ENCODE measurements at places on chromosomes 12 and 14.

GRCh38 chr12:27709932-27710591 is 570 bp upstream of the MRPS35 start:
- no peak for DNase-seq

DNA sequence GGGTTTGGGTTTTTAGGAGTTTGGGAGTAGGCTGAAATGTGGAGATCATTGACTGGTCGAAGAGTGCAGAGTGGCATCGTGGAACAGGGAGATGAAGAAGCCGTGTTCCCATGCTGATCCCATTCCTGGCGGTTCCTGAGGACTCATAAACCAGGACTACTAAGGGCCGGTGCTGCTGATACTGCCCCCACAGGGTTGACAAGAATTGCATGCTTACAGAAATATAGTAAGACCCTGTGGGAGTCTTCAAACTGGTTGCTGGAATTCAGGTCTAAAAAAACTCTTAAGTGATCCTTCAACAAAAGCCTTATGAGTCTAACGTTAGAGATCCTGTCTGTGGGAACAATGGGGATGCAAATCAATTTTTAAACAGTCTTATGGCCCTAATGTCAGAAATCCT is 64.0 kb upstream of the ARHGAP5 start:
- DNase-seq: no peak

GRCh38 chr12:57367121-57367520 is 63.7 kb downstream of the R3HDM2 start:
- DNase-seq: no peak

- no peak for DNase-seq
Measured at GRCh38 chr12:4779749-4780148, 59.5 kb downstream of the GALNT8 start.

DNA sequence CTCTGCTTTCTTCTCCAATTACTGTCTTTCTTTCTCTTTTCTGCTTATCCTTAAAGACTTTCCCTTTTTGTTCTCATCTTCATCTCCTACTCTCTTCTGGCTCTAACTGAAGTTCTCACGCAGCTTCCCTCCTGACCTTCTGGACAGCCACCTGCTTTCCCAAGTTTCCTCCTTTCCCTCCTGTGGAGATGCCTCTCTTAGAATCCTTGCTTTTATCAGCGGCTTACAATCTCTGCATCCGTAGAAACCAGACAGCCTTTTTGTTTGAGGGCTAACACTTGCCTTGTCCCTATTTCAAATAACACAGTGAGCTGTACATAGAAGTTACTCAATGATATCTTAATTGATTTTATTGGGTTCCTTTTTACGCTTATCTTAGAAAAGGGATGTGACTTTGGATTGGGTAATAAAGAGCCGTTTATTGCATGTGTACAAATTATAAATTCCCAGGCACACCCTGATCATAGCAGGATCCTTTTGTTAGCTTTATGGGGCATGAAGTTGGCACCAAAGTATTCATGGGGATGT is 2.1 kb upstream of the LGALS3 start:
- DNase-seq: no peak

DNA sequence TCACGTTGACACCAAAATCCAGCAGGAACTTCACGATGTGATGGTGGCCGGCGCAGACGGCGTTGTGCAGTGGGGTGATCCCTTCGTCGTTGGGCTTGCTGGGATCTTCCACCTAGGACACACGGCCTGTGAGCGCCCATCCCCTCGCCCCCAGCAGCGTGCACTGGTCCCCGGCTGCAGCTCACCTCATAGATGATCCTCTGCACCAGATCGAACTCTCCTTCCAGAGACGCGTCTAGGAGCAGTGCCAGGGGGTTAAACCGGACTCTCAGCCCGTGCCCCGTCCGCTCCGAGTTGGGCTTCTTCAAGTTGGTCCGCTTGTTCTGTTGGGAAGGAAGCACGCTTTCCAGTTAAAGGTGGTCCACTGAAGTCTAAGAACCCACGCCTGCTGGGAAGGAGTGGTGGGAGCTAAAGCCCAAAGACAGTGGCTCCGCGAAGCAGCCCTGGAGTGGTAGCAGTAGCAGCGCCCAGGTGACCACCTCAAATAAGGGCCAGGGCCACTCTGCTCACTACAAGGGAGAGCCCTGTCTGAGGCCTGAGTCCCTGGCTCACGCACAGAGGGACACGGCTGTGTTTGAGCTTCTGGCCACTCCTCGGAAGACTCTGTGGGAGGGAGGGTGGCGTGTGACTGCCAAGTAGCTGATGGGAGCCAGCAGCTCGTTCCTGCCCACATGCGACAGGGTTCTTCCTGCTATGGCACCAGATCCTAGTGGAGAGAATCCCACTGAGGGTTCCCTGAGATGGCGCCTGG is 23.3 kb downstream of the ZFYVE21 start:
- DNase-seq: peak; percentile 58

DNA sequence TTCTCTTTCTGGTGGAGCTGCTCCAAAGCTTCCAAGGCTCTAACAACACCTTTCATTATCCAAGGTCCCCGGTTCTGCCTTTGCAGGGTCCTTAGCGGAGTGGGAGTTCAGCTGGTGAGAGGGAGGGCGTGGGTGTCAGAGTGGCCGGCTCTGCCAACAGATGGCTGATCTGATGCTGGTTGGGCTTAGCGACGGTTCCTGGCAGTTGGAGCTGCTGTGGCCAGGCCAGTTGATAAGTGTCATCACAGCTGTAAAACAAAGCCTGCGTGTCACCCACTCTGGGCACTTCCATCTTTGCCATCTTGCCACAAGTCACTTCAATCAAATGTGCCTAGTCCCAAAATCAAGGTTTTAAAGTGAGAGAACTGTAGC is 36.3 kb downstream of the RIN3 start:
- DNase-seq: no peak

- no peak for DNase-seq
Measured at GRCh38 chr12:46811185-46811584, 14.6 kb downstream of the SLC38A4 start.

DNA sequence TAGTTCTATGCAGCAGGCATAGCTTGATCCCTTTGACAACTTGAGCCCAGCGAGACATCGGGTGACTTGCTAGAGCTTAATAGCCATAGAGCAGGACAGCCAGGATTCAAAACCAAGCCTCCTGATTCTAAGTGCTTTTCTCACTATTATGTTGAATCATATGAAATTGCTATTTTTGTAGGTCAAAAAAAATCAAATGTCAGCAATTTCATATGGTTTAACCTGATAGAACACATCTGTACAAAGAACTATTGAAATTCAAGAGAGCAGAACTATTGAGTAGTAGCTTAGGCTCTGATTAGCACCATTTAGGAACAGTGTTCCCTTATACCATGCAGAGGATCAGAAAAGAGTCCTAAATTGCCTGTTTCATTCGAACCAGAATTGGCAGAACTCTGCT is 132.0 kb downstream of the EMP1 start:
- no peak for DNase-seq

GRCh38 chr12:49026678-49027480 is 8.3 kb upstream of the PRKAG1 start:
- no peak for DNase-seq

GRCh38 chr14:61620130-61620946 is 75.0 kb upstream of the HIF1A start:
- no peak for DNase-seq

DNA sequence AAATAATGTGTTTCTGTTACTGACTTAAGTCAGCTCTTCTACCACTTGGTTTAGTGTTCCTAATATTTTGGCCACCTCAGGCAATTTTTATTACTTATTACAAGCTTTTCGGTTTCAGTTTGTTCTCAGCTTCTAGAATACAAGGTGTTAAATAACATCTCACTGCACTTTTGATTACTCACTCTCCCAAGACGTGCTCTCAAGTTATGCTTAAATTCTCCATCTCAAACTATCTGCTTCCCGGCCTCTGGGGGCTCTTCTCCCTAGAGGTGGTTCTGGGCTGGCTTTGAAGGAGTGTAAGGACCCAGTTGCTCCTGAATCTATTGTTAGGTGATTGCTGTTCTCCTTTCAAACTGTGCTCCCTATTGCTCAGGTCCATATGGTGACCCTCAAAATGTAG is 193.9 kb upstream of the DDHD1 start:
- DNase-seq: no peak

GRCh38 chr12:58819345-58819744 is 101.0 kb downstream of the LRIG3 start:
- no peak for DNase-seq

DNA sequence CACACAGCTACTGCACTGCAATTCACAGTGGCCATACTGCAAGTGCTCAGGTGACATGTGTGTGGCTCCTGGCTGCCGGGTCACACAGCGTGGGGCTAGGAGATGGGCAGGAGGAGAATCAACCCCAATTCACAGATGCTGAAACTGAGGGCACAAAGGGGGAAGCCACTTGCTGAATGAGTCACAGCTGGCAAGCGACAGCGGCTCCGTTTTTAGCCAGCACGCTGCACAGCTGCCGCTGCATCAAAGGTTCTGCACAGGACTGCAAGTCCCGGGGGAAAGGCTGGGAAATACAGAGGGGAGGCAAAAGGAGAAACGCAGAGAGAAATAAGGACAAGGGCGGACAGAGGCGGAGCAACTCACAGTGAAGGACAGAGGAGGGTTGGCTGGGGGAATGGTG is 57.9 kb downstream of the KDM2B start:
- no peak for DNase-seq

- no peak for DNase-seq
Measured at GRCh38 chr12:2453076-2453760, 341.6 kb upstream of the FKBP4 start.

GRCh38 chr12:81245458-81245857 is 167.6 kb downstream of the ACSS3 start:
- DNase-seq: no peak

GRCh38 chr14:84806622-84807021 is 723.3 kb upstream of the FLRT2 start:
- DNase-seq: no peak

DNA sequence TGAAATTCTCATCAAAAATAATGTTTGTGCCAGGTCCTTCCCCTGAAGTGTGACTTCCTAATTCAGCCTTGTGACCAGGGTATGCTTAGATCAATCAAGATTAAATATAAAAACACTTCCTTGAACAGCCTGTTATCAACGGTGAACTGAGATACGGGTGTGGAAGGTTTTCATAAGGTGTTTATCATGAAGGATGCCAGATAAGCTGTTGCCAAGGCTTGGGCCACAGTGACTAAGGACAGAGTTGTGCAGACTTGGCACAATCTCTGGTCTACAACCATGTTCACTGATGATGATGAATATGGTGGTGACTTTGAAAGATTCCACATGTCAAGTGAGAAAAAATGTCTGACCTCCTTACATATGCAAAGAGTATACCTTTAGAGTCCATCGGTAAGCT is 51.3 kb upstream of the LIN7A start:
- DNase-seq: no peak

- DNase-seq: no peak
Measured at GRCh38 chr12:42980441-42980840, 390.9 kb upstream of the PRICKLE1 start.

DNA sequence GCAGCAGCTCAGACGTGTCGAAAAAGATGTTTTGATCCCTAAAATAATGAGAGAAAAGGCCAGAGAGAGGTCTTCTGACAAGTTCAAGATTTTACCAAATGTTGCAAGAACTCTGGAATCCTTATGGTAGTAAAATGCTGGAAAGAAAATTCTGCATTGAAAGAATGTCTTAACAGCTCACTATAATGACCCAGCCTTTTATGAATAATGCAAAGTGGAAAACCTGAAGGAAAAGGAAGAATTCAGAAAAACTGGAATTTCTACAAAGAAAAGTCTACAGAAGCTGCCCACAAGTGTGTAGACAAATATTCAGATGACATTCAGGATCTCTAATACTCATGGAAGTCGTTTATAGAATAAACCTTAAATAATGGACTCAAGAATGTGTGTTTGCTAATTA is 1.8 kb upstream of the CCDC88C start:
- DNase-seq: no peak

DNA sequence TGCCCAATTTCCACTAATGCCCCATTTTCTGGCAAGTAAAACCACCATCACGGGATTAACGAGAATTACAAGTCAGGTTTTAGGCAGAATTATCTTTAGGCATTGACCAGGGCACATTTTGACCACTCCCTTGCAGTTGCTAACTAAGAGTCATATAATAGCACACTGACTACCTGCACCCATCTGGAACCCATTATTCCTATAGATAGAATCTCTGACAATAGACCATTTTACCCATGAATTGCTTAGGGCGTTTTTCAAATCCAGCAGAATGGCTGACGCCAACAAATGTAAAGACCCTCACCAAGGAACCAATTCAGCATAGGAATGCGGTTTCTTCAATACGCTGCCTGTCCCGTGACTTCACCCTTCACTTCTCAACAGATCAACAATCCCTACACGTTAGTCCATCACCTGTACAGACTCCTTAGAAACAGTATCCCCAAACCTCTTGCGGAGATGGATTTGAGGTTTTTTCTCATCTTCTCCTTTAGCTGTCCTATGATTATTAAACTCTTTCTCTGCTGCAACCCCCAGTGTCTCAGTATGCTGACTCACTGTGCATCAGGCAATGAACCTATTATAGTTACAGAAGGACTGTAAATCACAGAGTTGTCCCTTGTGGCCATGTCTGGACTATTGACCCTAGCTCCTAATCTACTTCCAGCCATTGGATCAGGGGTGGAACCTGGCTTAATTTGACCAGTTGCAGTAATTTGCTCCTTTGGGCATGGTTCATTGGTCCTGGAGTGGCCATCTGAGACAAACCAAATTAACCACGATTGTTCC is 177.3 kb upstream of the PLXNC1 start:
- DNase-seq: no peak

DNA sequence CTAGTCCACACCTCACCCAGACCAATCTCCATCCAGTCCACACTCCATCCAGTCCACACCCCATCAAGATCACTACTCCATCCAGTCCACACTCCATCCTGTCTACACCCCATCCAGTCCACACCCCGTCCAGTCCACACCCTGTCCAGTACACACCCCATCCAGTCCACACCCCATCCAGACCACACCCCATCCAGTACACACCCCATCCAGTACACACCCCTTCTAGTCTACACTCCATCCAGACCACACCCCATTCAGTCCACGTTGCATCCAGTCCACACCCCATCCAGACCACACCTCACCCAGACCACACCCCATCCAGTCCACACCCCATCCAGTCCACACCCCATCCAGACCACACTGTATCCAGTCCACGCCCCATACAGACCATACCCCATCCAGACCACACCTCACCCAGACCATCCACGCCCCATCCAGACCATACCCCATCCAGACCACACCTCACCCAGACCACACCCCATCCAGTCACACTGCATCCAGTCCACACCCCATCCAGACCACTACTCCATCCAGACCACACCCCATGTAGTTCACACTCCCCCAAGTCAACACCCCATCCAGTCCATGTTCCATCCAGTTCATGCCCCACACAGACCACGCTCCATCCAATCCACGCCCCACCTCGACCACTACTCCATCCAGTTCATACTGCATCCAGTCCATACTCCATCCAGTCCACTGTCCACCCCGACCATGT is 116.6 kb upstream of the RTL1 start:
- no peak for DNase-seq

- no peak for DNase-seq
Measured at GRCh38 chr12:30806989-30807694, 52.4 kb upstream of the CAPRIN2 start.

- DNase-seq: peak; percentile 47
Measured at GRCh38 chr12:53499266-53500141, at the start of gene MAP3K12. Gene MAP3K12 (minus strand): TSS chr12:53499458. CDS start chr12:53487391, 12,067 bp downstream.

All from anterior cingulate cortex (tissue), 58 donors.